ENCODE measurements at places on chromosomes 2 and 18.

GRCh38 chr18:7626922-7627440 is 59.9 kb downstream of the PTPRM start:
- DNase-seq = no peak

DNA sequence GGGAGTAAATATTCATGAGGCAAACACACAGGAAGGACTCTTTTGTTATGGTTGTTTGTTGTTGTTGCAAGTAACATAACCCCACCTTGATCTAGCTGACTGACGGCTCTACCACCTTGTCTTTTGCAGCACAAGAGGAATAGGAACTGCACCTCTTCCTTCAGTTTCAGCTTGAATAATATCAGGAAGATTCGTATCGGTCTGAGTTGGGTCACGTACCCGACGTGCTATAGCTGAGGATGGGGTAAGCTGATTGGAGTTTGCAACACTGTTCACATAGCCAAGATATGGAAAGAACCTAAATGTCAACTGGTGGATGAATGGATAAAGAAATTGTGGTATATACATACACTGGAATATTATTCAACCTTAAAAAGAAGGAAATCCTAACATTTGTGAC is 14.5 kb upstream of the IL1RN start:
- no peak for DNase-seq

- DNase-seq = no peak
These were observed 91.4 kb downstream of the LYPD6 start for GRCh38 chr2:149421791-149422190.

DNA sequence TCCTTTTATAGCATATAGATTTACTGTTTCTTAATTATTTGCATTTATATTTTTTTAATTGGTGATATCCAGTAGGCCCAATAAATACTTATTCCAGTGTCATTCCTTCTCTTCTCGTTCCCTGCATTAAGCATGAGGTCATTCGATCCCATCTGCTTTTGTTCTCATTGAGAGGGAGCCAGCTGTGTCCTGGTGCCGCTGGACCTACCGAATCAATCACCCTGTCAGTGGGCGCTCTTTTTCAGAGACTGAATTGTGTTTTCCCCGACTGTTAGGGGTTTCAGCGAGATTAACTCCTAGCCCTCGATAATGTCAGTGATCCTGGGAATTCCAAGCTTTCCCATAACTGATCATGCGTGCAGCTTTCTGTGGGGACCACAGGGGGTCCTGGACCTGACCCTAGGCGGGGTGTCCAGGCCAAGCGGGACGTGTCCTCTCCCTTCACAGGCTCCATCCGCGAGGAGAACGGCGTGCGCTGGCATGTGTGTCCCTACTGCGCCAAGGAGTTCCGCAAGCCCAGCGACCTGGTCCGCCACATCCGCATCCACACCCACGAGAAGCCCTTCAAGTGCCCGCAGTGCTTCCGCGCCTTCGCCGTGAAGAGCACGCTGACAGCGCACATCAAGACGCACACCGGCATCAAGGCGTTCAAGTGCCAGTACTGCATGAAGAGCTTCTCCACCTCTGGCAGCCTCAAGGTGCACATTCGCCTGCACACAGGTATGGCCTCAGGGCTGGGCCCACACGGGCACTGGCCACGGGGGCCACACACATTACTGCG is 72.4 kb downstream of the ZNF236 start:
- DNase-seq = no peak

GRCh38 chr18:8614875-8615274 is 5.6 kb downstream of the RAB12 start:
- no peak for DNase-seq

DNA sequence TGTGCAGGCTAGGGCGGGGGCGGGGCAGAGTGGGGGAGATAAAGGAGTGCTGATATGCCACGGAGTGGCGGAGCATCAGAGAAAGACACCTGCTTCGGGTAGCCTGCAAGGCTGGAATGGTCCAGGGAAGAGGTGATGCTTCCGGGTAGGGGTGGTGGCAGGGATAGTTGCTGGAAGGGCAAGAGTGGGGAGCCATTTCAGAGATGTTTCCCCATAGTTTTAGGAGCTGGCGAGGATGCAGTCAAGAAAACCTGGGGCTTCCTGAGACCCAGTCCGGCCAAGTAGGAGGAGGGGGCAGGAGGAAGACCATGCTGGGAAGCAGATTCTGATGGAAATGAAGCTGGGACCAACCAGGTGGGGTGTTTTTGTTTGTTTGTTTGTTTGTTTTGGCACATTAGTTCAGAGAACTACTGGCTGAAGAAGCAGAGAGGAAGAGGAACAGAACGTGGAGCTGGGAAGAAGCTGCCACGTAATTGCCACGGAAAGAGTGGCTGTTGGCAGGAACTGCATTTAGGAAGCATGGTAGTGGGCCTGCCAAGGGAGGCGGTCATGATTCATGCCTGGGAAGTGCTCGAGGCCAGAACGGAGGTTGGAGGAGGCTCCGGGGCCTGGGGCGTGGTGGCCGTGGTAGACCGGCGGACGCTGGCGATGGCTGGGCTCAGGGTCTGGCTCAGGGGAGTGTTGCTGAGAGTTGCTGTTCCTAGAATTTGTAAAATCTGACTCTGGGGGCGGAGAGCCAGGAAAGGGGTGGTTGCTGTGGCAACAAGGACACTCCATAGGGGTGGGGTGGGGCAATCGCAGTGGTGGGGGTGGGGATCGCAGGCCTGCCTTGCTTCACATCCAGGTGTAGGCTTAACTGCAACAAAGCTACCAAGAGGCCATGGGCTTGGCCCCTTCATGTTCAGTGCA is 8.6 kb upstream of the INPP5D start:
- DNase-seq = no peak

DNA sequence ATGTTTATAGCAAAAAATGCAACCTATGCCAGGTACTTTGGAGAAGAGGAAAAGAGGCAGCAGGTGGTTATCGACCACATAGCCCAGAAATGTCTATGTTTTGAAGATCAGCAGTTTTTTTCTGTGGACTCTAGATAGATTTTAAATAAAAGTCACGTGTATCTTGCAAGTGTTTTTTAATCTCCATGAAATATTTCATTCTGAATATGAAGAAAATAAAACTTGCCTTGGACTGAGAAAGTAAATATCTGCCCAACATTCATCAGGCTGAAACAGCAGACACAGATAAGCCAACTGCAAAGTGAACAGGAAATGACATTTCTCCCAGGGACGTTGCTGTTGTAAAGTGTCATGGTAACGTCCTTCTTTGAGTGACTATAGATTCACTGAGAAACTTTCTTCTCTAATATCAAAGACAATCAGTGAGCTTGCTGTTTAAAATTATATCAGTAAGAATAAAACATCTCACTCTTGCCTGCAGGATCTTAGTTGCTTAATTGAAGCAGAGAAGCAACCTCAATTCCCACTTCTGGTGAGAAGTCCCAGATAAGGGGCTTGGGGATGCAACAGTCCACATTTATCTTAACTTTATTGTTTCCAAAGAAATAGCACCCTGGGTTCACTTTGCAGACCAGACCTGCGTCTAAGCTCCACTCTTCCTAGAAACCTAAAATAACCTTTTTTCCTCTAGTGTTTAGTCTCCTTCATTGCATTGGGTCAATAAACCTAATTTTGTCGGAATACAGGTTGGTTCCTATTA is 6.3 kb downstream of the MYOM1 start:
- DNase-seq = no peak

GRCh38 chr2:168713325-168713724 is 89.1 kb upstream of the NOSTRIN start:
- no peak for DNase-seq

DNA sequence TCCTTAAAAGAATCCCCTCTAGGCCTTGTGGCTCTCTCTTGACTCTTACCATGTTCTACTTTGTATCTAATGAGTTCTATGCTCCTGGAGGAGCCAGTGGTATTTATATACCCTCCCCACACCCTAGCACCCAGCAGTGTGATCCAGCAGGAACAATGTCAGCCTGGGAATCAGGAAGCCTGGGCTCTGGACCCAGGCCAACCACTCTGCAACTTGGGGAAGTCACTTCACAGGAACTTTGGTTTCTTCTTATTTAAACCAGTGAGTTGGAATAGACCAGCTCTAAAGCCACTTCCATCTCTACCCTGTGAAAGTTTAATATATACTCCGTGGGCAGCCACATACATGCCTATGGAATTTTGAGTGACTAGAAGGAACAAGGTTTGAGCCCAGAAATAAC is 11.6 kb upstream of the SPTBN1 start:
- DNase-seq = no peak

GRCh38 chr18:35387152-35387571 is 10.0 kb upstream of the ZNF396 start:
- no peak for DNase-seq

- DNase-seq = no peak
These were observed 265.8 kb downstream of the ALK start for GRCh38 chr2:29655391-29656086.

DNA sequence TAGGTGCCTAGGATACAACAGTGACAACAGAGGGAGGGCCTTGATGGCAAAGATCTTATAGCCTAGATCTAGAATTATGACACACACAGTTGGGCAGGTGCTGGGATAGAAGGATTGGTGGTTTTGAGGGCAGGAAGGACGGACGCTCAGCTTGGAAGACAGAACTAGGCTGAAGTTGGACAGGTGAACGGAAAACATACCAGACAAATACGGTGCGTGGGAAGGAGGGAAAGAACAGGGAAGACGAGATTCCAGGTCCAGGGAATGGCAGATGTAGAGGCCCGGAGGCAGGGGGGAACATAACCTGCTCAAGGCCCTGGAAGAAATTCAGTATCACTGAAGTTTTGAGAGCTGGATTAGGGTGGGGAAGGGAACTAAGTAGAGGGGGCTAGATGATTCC is 40.8 kb downstream of the CRACDL start:
- no peak for DNase-seq

DNA sequence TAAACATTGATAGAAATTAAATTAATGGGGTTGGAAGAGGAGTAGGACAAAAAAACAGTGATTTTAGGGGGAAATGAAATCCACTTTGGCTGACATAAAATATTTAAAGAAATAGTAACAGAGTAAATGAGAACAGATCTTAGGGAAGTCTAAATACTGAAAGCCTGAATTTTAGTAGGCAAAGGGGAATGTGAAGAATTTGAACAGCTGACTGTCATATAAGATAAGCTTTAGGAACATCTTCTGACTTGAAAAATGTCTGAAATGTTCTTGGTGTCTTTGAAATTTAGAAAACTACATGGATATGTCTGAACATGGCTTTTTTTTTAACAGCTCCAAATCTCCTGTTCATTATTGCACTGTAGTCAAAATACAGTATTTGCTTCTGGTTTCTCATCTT is 150.3 kb downstream of the CALCRL start:
- DNase-seq = no peak

DNA sequence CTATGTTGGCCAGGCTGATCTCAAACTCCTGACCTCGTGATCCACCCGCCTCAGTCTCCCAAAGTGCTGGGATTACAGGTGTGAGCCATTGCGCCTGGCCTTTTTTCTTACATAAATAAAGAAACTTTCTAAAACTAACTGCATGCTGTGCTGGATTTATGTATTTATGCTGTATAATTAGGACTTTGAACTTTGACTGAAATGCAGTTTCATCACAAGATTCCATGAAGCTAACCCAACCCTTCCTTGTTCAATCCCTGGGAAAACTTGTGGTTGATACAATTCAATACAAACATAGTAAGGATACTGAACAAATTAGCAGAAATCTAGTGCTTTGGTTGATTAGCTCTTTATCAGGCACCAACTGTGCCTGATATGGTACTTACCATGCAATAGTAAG is 20.9 kb upstream of the SLC35F5 start:
- DNase-seq = no peak

GRCh38 chr2:206164261-206164862 is 4.7 kb downstream of the EEF1B2 start:
- no peak for DNase-seq

DNA sequence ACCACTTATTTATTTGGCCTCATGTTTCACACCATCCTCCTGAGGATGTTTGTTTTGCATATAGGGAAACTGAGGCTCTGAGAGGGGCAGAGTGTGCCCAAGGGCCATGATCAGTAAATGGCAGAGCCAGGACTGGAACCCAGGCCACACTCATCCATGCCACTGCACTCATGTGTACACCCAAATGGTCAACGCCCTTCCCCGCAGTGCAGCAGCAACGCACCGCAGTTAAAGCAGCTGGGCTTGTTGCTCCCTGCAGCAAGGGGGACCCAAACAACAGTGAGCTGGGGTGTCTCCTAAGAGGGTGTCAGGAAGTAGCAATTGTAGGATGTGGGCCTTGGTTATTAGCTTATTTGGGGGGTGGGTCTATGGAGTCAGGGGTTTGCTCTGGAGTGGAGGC is 36.6 kb downstream of the ZAP70 start:
- no peak for DNase-seq

GRCh38 chr2:112848833-112849232 is 12.3 kb upstream of the IL1B start:
- no peak for DNase-seq

DNA sequence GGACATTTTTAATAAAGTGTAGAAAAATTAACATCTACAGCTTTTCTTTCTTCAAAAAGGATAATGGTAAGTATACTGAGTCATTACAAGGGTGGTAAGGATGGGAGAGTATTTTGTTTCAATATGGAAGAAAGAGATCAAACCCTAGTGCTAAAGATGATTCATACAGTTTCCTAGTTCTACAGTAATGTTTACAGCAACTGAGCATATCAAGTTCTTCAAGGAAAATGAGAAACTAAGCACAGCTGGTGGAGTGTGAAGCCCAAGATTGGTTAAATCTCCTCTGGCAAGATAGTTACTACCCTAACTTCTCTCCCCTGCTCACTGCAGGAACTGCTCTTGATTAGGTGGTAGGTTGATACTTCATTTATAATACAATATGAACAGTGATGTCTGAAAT is 467.5 kb downstream of the XIRP2 start:
- DNase-seq = no peak

DNA sequence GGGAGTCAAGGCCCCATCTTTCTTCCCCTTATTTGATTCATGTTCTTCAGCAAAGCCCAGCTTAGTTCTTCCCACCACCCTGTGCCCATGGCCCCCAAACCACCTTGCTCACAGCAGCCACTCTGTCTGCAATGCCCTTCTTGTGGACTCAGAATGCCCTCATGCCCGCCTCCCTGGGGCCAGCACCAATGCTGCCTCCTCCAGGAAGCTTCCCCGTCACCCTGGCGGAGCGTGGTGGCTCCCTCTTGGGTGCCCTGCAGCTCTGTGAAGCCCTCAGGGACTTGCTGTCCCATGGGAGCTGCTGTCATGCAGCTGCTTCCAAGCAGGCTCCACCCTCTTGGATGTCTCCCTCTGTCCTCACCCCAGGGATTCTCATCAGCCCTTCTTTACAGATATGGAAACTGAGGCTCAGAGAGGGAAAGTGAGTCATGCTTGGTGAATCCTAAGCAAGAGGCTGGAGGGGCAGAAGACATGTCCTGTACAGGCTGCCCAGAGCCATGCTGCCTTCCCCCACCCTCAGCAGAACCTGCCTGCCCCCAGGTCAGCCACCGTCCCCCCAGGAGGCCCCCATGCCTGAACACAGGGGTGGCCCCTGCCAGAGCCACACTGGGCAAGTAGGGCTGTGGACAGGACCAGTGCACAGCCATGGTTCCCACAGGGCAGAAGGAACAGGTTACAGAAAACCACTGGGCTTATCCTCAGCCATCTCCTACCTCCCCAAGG is 11.8 kb upstream of the DUSP2 start:
- no peak for DNase-seq

GRCh38 chr2:223815186-223815883 is 22.0 kb downstream of the AP1S3 start:
- DNase-seq = no peak

- DNase-seq = no peak
These were observed 1.1 kb downstream of the MAP3K20 start for GRCh38 chr2:173076581-173077345.
